ENCODE measurements at places on chromosomes 4 and X.

DNA sequence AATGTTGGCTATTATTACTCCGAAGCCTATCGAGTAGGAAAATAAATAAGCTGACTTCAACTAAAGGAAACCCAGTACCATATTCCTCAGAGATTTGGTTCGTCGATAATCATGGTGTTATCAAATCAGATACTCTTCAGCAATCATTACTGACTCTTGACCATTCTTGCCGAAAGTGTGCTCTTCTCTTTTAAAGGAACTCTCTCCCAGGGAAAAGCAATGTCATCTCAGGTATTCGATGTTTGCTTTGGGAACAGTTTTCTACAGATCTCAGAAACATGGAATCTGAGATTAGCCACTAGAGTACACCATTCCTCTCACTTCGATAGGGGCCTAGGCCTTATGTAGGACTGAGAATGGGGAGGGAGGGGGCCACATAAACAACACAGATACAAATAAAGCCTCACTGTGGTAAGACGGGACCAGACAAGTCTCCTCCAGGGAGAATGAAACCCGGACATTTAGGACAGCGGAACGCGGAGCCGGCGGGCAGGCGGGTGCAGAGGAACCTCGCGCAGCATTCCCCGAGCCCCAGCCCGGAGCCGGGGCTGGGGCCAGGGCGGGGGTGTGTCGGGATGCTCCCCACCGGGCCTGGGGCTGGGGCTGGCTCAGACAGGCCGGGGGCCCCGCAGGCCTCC lies 581 bp downstream of the DNAJB14 start:
- DNase-seq = peak; percentile 24

DNA sequence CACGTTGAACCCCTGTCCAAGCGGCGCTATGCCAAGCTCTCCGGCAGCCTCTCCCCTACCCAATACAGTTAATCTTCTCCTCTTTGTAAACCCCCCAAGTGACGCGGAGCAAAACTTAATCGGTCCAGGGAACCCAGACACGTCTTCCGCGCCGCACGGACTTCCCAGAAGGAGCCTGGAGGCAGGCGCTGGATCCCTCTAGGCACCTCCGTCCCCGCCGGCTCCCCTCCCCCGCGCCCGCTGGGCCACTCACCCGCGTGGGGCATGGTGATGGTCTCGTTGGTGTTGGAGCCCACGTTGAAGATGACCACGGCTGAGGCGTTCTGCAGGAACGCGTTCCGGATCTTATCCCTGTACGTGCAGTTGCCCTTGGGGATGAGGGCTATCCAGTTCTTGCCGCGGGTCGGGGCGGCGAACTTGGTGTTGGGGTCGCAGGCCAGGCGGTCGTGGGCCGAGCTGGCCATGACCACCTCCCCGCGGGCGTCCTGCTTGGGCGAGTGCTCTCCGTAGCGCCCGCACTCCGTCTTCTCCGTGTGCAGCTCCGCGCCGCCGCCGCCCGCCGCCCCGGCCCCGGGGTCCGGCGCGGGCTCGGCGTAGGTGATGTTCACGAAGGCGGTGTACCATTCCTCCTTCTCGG lies 1.1 kb downstream of the RNF150 start:
- peak; percentile 23 for DNase-seq

DNA sequence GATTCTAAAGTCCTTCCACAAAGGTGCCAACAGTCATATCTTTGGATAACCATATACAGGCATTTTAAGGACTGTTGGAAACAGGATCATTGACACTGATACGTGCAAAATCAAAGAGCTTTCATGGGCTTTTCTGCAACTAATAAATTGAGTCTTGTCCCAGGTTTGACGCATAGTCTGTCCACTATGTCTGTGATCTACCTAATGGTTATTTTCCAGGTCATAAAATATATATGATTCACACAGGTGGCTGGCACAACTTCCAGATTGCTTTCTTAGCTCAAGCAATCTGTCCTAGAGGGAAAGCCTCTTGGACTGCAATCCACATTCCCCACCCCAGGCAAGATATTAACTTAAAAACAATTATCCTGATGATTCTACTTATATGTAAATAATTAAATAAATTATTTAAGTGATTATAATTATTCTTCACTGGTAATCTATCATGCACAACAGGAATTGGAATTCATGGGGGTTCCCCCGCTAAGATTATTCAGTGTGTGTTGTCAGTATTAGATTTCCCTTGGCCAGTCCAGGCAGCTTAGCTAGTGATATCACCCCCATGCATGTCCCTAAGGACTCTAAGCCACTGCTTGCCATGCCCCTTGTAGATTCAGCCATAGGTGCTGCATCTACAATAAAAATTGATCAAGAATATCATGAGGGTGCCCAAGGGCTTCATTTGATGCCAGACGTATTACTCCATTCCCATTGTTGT lies 97.8 kb downstream of the TLL1 start:
- no peak for DNase-seq

DNA sequence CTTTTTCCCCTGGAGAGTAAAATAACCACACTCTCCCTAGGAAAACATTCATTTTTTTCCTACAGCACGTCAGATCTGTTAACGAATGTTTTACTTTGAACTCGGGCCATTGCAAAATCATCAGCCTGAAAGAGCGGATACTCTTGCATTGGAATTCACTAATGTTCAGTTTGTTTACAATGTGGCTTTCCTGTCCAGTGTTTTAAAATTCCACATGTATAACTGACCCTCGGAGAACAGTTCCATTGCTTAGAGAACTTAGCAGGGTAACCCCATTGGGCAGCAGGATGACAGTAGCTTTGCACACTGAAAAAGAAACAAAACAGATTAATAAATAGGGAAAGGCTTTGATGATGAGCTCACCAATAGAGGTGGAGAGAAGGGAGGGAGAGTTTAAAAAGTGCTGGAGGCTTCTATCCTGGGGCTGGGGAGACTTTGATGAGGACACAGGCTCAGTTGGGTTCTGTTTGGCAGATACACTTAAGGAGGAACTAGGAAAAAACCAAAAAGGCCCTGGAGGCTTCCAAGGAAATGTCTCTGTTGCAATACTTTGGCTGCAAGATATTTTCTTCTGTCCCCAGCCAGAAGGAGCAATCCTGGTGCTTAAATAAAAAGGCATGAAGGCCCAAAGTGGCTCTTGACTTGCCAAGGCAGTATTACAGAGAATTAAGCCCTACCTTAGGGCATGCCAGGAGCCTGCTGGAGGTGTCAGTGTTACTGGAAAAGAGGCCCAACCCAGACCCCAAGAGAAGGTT lies 143.1 kb downstream of the ARSF start:
- no peak for DNase-seq

DNA sequence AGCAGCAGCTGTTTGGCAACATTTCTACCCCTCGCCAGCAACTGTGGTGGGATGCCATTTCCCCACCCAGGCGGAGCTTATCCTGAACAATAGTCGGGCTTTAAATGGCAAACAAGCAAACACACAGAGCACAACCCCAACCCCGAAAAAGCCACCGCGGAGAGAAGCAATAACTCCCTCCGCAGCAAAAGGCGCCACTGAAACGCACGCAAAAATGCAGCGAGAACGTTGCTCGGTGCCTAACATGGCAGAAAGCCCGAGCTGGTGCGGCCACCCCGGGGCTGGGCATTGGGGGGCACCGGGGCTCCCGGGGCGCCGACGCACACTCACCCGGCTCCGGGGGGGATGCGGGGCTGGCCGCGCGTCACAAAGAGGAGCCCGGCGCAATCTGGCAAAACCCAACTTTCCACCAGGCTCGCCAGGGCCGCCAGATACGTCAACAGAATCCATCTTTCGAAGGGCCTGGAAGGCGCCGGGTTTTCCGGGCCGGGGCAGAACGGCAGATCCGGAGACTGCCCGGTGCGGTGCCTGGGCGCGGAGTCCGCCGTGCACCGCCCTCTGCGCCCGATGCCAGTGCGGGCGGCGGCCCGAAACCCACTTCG lies 818 bp downstream of the RAI2 start:
- no peak for DNase-seq

GRCh38 chr4:167111622-167112021 lies 122.7 kb downstream of the SPOCK3 start:
- no peak for DNase-seq

DNA sequence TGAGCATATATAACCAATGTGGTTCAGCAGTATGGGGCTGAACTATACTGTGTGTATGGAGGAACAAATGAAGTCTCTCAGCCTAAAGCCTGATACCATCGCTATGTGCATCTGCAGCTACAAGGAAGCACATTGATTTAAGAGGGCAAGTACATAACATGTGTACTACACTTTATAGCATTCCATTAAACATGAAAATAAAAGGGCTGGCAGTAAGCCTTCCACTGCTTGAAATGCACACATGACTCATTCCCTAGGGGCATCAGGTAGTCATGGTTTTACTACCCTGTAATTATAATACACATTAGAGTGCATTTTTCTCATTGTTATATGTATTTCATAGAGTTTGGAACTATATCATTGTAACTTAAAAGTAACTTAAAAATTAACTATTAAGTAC lies 51.2 kb downstream of the SMARCA1 start:
- DNase-seq = no peak

DNA sequence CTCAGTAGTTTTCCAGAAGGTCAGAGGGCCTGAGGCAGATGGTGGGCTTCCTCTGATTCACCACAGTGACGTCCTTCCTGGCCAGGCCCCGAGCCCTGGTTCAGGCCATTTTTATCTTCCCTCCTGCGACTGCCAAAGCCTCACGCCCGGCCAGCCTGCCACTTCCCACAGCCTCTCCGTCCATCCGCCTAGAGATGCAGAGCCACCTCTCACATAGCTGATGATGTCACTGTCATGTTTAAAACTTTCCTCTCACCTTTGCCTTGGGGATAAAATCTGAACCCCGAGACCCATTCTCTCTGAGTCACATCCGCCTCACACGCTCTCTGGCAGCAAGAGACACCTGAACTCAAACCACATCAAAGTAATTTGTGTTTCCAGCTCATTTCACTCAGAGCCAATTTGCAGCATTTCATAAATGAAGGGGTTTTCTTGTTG lies 175.3 kb downstream of the QDPR start:
- DNase-seq = no peak

GRCh38 chr4:83646538-83647239 lies 110.8 kb downstream of the GPAT3 start:
- DNase-seq = no peak

GRCh38 chr4:36351082-36351666 lies 69.8 kb downstream of the DTHD1 start:
- peak; percentile 87 for DNase-seq

DNA sequence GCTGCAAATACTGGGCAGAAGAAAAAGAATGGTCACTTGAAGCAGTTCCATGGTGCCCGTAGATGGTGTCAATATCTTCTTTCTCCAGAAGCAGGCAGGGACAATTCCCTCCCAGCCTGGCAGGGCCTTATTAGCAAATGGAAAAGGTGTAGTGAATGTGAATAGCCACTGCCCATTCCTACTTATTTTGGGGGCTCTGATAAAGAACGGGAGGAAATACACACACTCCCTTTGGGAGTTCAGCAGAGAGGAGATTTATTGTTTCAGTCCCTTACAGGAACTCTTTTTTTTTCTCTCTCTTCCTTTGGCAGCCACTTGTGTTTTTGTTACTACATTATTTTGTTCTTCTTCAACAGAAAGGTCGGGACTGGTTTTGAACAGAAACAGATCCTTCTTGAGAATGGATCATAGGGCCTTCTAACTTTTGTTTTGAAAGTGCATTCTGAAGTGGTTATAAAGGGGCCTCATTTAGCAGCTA lies at the start of gene EMCN:
TSS of gene EMCN (minus strand) at position 159 of the 478 bp plus-strand sequence. CDS start at position 51, 108 bp downstream.
- DNase-seq = no peak

- no peak for DNase-seq
Observed at GRCh38 chrX:130212371-130212770, 40.6 kb downstream of the RAB33A start.

DNA sequence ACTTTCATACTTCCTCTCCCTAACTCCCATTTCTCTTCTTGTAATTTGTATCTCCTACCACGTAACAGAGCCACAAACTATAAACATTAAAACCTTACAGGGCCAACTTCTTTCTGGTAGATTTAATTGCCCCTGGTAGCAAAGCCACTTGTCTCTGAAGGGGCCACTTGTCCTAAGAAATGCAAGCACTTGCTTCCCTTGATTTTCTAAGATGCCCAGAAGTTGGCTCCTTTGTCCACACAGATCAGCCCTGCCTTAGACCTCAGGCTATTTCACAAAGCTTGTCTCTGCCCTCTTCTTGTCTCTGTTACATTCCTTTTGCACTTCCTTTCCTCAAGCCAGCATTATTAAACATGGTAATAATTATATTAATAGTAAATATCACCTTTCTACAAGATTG lies 80.6 kb upstream of the CXXC4 start:
- no peak for DNase-seq

Data from midbrain (tissue), 1 donor.